ENCODE measurements at places on chromosomes 2 and 18.
A peak's percentile ranks its signal among the peaks of the same experiment; 100 is the strongest.

DNA sequence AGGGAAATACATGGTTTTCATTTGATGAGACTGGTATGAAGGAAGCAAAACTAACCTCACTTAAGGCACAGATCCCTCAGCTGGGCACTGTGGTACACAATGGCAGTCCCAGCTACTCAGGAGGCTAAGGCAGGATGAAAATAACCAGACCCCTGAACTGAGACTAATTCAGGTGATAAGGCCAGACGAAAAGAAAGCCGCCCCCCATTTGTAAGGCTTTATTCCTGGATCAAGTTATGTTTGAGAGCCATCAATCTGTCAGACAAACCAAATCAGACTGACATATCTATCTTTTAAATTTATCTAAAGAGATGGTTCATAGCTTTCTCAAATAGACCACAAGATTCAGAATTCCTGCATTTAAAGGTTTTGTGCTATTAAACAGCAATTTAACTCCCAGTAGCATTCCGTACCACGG is 4.1 kb downstream of the SRSF7 start:
- DNase-seq = no peak

DNA sequence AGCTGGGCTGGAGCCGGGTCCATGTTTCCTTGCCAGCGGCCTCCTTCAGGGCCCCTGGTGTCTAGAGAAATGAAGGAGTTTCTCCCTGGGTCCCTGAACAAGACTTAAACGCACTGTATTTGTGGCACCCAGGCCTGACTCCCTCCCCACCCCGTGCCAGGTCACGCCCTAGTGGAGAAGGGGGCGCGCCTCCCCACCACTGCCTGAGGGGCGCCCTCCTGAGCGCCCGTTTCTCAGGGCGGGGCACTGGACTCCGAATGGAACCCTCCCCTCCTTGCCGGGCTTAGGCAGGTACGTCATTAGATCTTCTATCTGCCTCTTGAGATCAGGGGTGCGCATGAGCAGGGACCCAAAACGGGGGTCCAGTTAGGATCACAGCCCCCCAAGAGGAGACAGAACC is 16.3 kb downstream of the ODC1 start:
- DNase-seq = no peak

DNA sequence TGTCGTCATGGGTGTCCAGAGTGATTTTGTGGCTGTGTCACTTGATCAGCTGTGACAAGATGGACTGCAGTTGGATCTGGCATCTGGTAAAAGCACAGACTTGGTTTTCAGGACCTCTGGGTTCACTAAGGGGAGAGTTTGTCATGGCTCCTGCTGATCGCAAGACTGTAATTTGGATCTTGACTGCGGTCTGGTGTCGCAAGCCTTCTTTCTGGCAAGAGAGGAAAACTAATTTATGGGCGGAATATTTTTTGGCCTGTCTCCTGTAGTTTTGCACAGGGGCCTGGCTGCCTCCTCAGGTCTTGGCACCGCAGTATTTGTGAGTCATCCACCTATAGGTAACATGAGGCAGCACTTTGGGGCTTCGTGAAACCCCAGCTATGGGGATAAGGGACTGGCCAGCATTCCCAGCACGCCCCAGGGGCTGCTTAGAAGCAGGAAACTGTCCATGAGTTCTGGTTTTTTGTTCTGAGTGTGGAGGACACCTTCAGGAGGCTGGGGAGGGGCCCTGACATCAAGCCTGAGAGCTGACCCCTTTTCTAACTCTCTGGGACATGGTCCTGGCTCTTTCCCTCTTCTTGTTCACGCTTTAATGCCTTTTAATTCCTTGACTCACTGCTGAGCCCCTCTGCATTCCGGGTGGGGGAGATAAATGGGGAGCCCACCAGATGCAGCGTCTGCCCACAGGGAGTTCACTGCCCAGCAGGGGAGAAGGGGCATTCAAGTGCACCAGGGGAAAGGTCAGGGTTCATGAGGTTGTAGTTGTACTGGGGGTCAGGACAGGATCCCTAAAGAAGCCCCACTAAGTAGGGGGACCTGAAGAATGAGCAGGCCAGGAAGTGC is 12.2 kb downstream of the SH3BP4 start:
- DNase-seq = no peak

- DNase-seq = no peak
Measured at GRCh38 chr18:10057894-10058791, 144.3 kb downstream of the VAPA start.

DNA sequence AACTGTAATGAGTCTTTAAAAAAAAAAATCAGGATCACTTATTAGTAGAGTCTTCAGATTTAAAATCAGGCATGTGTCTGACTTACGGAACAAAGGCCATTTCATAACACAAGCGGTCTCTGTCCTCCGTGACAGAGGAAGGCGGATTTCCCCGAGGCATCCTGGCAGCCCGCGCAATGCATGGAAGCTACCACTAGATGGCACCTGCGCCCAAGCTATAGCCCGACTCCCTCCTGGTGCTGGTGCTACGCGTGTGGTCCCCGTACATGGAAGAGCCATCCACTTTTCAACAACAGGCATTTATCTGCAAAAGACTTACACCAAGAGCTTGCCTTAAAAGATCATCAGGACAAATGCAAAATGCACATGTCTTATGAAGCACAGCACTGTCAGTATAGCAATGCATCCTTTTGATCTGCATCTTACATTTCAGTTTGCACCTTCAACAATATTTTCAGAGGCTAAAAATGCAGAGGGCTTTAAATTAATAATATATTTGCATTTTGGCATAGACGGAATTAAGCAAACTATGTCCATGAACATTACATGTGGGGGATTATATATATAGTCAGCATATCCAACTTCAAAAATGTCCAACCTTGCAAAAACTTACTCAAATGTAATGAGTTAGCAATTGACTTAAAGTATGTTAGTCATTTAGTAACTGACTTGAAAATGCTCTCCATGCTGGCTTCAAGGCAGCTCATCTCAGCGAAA is 96.0 kb downstream of the ZNF516 start:
- DNase-seq = peak; percentile 2

GRCh38 chr2:205948883-205949282 is 137.1 kb downstream of the INO80D start:
- DNase-seq = no peak

GRCh38 chr2:212936572-212936971 is 214.8 kb downstream of the IKZF2 start:
- peak; percentile 34 for DNase-seq

DNA sequence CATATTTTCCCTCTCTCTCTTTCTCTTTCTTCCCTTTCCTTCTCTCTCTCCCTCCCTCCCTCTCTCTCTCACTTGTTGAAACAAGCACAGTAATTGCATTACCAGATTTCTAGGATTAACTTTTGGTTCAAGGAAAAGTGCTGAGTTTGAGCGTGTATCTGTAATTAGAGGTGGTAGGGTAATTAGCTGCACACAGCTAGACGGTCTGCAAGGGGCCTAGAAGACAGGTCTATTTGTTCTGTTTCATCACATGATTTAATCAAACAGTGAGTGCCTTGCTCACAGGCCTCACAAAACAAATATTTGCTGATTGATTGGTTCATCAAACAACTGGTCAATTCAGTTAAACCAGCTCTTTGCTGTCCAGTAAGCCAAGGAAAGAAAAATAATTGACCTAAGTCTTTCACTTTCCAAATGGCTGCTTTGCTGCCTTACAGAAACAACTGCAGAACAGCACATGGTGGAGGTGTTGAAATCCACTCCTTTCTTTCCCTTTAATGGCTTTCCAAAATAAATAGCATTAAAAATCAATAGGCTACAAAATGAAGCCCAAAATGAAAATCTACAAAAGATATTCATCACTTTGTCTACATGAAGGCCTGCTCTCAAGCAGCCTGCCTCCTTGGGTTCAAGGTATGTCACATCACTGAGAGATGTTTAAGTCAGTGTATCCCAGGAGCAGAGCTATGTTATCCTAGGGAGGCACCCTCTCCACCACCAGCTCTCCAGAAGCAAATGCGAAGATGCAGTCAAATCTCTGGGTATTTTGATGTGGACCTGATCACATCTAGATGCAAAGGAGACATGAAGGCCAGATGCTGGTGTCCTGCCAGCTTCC is 264.4 kb upstream of the SIX2 start:
- no peak for DNase-seq

DNA sequence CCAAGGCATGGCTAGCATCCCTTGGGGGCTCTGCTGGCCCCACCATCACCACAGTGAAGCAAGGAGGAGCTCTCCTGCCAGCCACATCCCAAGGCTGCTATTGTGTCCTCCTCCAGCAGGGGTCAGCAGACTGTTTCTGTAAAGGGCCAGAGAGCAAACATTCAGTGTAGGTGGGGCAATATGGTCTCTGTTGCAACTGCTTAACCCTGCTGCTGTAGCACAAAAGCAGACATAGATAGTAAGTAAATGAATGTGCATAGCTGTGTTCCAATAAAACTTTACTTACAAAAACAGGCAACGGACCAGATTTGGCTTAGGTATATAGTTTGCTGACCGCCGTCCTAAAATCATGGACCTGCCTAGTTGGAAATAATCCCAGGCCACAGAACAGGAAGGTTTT is 36.4 kb upstream of the ZBTB7C start:
- DNase-seq = no peak

- no peak for DNase-seq
Measured at GRCh38 chr2:241736111-241736510, 1.7 kb downstream of the D2HGDH start.

GRCh38 chr2:143564419-143564818 is 435.2 kb downstream of the ARHGAP15 start:
- DNase-seq = no peak

DNA sequence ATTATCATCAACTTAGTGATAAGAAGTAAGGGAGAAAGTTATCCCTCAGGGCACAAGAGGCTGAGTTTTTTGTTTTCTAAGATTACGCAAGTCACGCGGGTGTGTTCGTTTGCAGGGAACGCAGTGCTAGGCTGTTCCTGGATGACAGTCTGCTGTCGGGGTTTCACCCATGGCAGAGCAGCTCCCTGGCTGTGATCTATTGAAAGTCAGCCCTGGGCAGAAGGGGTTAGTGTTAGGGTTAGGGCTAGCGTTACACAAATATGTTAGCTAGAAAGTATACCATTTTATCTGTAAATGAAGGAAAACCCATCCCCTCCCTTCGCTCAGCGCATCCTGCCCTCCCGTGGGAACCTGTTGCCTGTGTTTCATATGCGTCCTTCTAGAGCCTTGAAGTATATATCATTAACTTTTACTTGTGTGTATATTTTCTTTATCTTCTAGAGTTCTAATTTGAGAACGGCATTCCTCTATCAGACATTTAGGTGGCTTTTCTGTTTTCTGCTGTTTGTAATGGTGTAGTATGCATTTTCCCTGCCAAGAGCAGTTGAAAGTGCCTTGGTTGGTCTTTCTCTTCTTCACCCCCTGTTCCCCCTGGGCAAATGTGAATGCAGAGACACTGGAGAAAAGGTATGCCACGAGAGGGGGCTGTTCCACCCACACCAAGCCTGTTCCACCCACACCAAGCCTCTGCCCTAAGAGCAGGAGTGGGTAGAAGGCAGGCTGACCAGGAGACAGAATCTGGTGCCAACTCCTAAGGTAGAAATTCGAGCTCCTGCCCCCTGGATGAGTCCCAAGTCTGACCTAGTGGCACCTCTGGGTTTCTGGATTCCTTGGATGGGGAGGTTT is 47.0 kb downstream of the ARMC9 start:
- DNase-seq = no peak

DNA sequence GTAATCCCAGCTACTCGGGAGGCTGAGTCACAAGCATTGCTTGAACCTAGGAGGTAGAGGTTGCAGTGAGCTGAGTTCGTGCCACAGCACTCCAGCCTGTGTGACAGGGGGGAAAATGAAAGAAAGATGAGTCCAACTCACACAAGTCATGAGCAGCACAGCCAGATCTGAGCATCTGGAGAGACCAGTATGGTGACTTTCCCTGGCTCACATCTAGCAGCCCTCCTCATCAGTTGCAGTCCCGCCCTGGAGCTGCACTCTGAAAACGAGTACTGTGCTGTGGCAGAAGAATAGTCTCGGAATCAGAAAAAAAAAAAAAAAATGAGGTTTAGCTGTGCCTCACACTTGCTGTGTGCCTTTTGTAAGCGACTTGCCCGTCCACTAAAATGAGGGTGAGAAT is 74.4 kb upstream of the TRIB2 start:
- DNase-seq = no peak

Data from epithelial cell of prostate (primary cell).